ENCODE measurements at places on chromosomes 13 and 19.
A peak's percentile ranks its signal among the peaks of the same experiment; 100 is the strongest.

- no peaks in the 10 kb centered on the region for H3K27me3 ChIP-seq
- H3K27ac ChIP-seq: no peak overlapping the region
- H3K4me3 ChIP-seq: no peak overlapping the region
These were observed 4.4 kb upstream of the TBXA2R start for GRCh38 chr19:3610745-3611717.

DNA sequence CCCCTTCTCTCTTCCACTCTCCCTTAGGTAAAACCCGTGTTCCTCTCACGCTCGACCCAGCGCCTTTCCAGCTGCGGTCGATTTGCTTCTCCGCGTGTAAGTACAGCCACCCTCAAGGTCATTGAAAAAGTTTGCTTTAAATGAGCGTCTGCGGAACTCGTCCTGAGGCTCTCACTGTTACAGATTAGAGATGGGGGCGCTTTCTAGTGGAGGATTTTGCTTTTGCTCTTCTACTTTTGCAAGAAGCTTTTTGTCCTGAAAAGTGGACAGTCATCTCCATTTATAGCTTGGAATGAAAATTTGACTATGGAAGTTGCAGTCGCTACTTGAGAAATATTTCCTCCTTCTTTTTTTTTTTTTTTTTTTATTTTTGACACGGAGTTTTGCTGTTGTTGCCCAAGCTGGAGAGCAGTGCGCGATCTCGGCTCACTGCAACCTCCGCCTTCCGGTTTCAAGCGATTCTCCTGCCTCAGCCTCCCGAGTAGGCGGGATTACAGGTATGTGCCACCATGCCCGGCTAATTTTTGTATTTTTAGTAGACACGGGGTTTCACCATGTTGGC is 595 bp upstream of the RAB20 start:
- DNase-seq: peak; percentile 42
- H3K27ac ChIP-seq: peak overlapping the region; percentile 12
- H3K36me3 ChIP-seq: no peaks in the 10 kb centered on the region

DNA sequence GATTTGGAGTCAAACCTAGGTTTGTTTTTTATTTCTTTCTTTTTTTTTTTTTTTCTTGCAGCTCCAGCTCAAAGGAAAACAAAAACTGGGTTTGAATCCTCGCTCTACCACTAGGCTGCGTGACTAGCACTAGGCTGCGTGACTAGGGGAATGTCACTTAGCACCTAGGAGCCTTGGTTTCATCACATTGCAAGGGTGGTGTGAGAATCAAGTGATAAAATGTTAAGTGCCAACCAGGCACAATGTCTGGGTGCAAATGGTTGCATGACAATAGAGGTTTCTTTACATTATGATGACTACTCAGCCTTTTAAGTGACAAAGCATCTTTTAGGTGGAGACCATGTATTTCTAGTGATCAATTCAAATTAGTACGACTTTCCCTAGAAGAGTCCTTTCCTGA is 27.9 kb downstream of the RCBTB2 start:
- H3K4me1 ChIP-seq: peaks cover 39% of the 10 kb centered on the region
- H3K4me3 ChIP-seq: peak overlapping the region; percentile 42
- H3K27me3 ChIP-seq: no peaks in the 10 kb centered on the region
- peak overlapping the region; percentile 36 for H3K27ac ChIP-seq
- no peaks in the 10 kb centered on the region for H3K36me3 ChIP-seq

GRCh38 chr13:31050486-31051400 is 111.0 kb downstream of the HSPH1 start:
- no peak for DNase-seq
- no peaks in the 10 kb centered on the region for H3K27me3 ChIP-seq
- H3K4me3 ChIP-seq: no peak overlapping the region
- no peaks in the 10 kb centered on the region for H3K36me3 ChIP-seq

DNA sequence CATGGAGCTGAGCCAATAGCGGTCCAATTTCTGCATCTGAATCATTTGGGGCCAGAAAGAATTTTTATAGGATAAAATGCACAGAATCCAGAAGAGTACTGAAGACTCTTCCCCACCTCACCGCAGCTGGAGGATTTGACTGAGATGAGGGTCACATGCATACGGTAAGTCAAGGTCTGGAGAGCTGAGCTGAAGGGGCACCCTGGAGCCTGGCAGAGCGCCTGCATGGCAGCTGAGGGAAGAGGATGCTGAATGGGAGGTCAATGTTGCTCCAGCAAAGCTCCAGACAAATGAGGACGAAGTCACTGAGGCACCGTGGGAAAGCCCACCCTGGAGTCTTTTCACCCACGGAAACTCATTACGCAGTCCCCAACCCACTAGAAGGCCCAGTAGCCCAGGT is 43.4 kb upstream of the ATP12A start:
- no peak for DNase-seq
- H3K27me3 ChIP-seq: no peaks in the 10 kb centered on the region
- no peak overlapping the region for H3K4me3 ChIP-seq
- H3K36me3 ChIP-seq: no peaks in the 10 kb centered on the region
- H3K27ac ChIP-seq: no peak overlapping the region
- H3K4me1 ChIP-seq: no peaks in the 10 kb centered on the region

DNA sequence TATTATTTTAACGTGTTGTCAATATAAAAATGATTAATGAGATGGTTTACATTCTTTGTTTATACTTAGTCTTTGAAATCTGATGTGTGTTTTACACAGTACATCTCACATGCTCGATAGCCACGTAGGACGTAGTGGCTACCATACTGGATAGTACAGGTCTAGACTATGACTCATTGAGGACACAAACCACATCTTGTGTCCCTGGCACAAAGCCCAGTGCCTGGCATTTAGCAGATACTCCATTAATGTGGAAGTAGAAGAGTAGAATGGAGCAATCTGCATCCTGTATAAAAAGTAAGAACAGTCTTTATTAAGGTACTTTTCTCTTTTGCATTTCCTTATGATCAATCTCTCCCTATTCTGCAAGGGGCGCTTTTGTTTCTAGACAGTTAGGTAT is 49.0 kb upstream of the FRY start:
- H3K27ac ChIP-seq: no peak overlapping the region
- H3K4me1 ChIP-seq: no peaks in the 10 kb centered on the region
- no peaks in the 10 kb centered on the region for H3K27me3 ChIP-seq

- no peak for DNase-seq
- peaks cover 5% of the 10 kb centered on the region for H3K4me1 ChIP-seq
- no peak overlapping the region for H3K4me3 ChIP-seq
- H3K27me3 ChIP-seq: peaks cover 22% of the 10 kb centered on the region
- H3K36me3 ChIP-seq: no peaks in the 10 kb centered on the region
These were observed 17.3 kb downstream of the ANKRD24 start for GRCh38 chr19:4199699-4200293.

DNA sequence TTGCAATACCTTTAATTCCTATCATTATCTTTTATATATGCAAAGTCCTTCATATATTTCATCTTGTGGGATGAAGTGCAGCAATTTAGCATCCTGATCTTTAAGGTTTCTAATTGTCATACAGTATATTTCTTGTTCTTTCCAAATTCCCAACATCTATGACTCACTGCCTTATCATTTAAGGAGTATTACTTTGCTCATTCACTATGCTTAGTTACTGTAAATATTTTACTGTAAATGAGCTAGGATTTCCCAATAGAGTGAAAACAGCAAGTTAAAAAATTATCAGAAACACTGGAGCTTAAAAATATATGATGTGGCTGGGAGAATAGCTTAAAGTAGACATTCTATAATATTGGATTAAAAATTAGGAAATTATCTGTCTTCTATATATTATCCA is 69.9 kb downstream of the SLITRK6 start:
- H3K27ac ChIP-seq: no peak overlapping the region
- no peaks in the 10 kb centered on the region for H3K4me1 ChIP-seq
- no peak overlapping the region for H3K4me3 ChIP-seq
- H3K36me3 ChIP-seq: no peaks in the 10 kb centered on the region

DNA sequence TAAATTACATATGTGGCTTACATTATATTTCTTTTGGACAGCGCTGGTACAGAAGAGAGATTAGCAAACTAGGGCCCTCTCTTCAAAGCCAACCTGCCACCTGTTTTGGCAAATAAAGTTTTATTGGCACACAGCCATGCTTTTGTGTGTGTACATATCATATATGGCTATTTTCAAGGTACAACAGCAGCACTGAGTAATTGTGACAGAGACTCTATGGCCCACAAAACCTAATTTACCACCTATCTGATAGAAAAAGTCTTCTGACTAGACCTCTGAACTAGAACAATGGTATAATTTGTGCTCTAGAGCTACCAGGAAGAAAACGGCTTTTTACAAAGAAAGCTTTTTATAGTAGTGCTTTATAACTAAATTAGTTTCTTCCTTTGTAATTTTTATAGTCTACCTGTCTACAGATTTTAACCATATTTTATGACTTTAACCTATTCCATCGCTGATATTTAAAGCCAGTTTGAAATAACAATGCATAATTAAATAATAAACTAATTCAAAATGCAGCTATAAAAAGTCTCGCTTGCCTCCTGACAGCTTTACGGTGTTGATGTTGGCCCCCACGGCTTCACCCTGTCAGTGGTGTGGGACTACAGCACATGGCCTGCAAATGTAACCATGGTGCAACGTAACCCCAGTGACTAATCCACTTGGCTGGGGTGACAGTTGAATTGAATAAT is 17.7 kb upstream of the DPY19L3 start:
- no peak for DNase-seq
- H3K4me1 ChIP-seq: no peaks in the 10 kb centered on the region
- H3K4me3 ChIP-seq: no peak overlapping the region
- H3K27ac ChIP-seq: no peak overlapping the region
- H3K36me3 ChIP-seq: peaks cover 9% of the 10 kb centered on the region
- H3K27me3 ChIP-seq: no peaks in the 10 kb centered on the region

- no peaks in the 10 kb centered on the region for H3K4me1 ChIP-seq
- no peak overlapping the region for H3K27ac ChIP-seq
- H3K4me3 ChIP-seq: no peak overlapping the region
- no peaks in the 10 kb centered on the region for H3K27me3 ChIP-seq
- peaks cover 12% of the 10 kb centered on the region for H3K36me3 ChIP-seq
These were observed 45.7 kb downstream of the ZC3H13 start for GRCh38 chr13:46006688-46007452.
